Activated naive CD8-positive, alpha-beta T cell treated with anti-CD3 and anti-CD28 coated beads for 36 hours (primary cell): ENCODE measurements at places on chromosomes 4 and X. TPM values are rescaled to one million over a fixed set of nuclear protein-coding genes. Genes with fewer than 3 reads are reported as not detected.
A peak's percentile ranks its signal among the peaks of the same experiment; 100 is the strongest.

GRCh38 chr4:92994727-92995126 lies 691.0 kb downstream of the GRID2 start:
- no peak overlapping the region for H3K4me3 ChIP-seq
- H3K27me3 ChIP-seq = no peaks in the 10 kb centered on the region
- H3K27ac ChIP-seq = no peak overlapping the region

- no peaks in the 10 kb centered on the region for H3K27me3 ChIP-seq
- peak; percentile 52 for DNase-seq
- peaks cover 20% of the 10 kb centered on the region for H3K36me3 ChIP-seq
- peak overlapping the region; percentile 89 for H3K27ac ChIP-seq
- peak overlapping the region; percentile 75 for H3K4me3 ChIP-seq
Measured at GRCh38 chrX:136768469-136769084, 12.2 kb downstream of the ARHGEF6 start.

DNA sequence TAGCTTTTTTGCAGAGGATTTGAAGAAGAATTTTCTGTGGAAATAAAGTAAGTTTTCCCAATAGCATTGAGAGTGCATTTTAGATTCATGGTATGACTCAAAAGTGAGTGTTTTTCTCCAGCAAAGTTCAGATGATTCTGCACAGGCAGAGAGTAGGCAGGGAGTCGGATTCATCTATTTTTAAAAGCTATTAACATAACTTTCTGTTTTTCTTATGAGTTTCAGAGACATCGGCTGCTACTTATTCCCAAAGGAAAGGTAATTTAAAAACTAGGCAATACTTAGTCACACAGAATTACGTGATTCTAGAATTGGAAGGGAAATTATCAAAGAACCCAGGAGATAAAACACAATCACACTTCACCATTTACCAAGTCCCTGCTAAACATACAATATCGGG lies 4.4 kb downstream of the CCDC110 start:
- H3K4me1 ChIP-seq = peaks cover 15% of the 10 kb centered on the region
- H3K4me3 ChIP-seq = no peak overlapping the region
- H3K27me3 ChIP-seq = peaks cover 21% of the 10 kb centered on the region
- DNase-seq = no peak

GRCh38 chrX:12263211-12263610 lies 124.9 kb downstream of the FRMPD4 start:
- peaks cover 4% of the 10 kb centered on the region for H3K27me3 ChIP-seq
- no peak overlapping the region for H3K27ac ChIP-seq
- no peaks in the 10 kb centered on the region for H3K4me1 ChIP-seq
- DNase-seq = no peak
- no peak overlapping the region for H3K4me3 ChIP-seq
- no peaks in the 10 kb centered on the region for H3K36me3 ChIP-seq

DNA sequence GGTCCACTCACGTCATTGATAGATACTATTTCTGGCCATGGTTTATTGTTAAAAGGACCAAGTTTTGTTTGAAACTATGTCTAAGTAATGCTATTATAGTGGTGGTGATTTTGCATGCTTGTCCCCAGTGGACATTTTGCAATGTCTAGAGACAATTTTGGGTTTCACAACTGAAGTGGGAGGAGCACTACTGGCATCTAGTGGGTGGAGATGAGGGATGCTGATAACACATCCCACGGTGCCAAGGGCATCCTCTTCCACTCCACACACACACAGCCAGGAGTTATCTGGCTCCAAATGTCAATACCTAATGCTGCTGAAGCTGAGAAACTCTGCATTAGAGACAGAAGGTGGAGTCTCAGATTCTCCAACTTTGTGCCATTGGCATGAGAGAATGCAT lies 131.2 kb downstream of the FRMPD4 start:
- H3K4me1 ChIP-seq = no peaks in the 10 kb centered on the region
- H3K27me3 ChIP-seq = no peaks in the 10 kb centered on the region
- H3K27ac ChIP-seq = no peak overlapping the region

DNA sequence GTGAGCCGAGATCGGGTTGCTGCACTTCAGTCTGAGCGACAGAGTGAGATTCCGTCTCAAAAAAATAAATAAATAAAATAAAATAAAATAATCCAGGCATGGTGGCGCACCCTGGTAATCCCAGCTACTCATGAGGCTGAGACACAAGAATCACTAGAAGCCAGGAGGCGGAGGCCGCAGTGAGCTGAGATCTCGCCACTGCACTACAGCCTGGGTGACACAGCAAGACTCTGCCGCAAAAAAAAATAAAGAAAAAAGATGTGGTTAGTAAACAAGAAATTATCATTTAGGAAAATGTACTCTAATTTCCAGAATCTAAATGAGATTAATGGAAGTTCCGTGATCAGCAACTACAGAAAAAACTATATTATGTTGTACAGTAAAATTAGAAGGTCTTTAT lies 14.5 kb upstream of the LRBA start:
- H3K27ac ChIP-seq = peak overlapping the region; percentile 95
- peaks cover 7% of the 10 kb centered on the region for H3K36me3 ChIP-seq
- H3K4me1 ChIP-seq = peaks cover 21% of the 10 kb centered on the region
- no peaks in the 10 kb centered on the region for H3K27me3 ChIP-seq
- no peak overlapping the region for H3K4me3 ChIP-seq

- no peak overlapping the region for H3K27ac ChIP-seq
- no peak for DNase-seq
- no peak overlapping the region for H3K4me3 ChIP-seq
- no peaks in the 10 kb centered on the region for H3K27me3 ChIP-seq
- no peaks in the 10 kb centered on the region for H3K4me1 ChIP-seq
Measured at GRCh38 chrX:80354966-80355465, 65.2 kb upstream of the TENT5D start.

DNA sequence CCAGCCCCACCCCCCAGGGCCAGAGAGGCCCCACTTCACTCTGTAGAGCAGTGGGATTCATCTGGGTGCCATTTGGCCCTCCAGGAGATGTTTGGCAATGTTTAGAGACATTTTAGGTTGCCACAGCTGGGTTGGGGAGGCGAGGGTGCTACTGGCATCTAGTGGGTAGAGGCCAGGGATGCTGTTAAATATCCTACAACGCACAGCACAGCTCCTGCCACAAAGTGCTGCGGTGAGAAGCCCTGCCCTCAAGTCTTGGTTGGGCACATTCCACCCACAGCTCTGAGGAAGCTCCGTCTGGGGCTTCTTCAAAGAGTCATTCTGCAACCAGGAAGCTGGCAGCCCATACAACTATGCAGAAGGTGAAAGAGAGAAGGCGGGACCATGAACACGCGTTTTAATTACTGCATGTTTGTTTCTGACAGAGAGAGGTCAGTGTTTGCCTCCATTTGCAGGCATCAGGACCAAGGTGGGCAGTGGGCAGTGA lies 48.1 kb upstream of the FAM9C start:
- DNase-seq = peak; percentile 77
- peak overlapping the region; percentile 94 for H3K27ac ChIP-seq
- H3K36me3 ChIP-seq = peaks cover 13% of the 10 kb centered on the region

GRCh38 chr4:88439161-88439760 lies 17.7 kb upstream of the HERC5 start:
- no peak for DNase-seq
- peak overlapping the region; percentile 1 for H3K27ac ChIP-seq
- no peak overlapping the region for H3K4me3 ChIP-seq
- H3K36me3 ChIP-seq = peaks cover 20% of the 10 kb centered on the region

KLF8 gene
- 1.7 TPM for total RNA-seq

CPLX1 gene
- 0.16 TPM for total RNA-seq

ABLIM2 gene
- 0.62 TPM for total RNA-seq

KLHL4 gene
- total RNA-seq = not detected

CCSER1 gene
- total RNA-seq = 0.42 TPM

ADH1C gene
- total RNA-seq = not detected

HSPA4L gene
- total RNA-seq = 4.8 TPM
